ENCODE measurements at places on chromosomes 7 and 10. TPM values are rescaled to one million over a fixed set of nuclear protein-coding genes. Genes with fewer than 3 reads are reported as not detected.

DNA sequence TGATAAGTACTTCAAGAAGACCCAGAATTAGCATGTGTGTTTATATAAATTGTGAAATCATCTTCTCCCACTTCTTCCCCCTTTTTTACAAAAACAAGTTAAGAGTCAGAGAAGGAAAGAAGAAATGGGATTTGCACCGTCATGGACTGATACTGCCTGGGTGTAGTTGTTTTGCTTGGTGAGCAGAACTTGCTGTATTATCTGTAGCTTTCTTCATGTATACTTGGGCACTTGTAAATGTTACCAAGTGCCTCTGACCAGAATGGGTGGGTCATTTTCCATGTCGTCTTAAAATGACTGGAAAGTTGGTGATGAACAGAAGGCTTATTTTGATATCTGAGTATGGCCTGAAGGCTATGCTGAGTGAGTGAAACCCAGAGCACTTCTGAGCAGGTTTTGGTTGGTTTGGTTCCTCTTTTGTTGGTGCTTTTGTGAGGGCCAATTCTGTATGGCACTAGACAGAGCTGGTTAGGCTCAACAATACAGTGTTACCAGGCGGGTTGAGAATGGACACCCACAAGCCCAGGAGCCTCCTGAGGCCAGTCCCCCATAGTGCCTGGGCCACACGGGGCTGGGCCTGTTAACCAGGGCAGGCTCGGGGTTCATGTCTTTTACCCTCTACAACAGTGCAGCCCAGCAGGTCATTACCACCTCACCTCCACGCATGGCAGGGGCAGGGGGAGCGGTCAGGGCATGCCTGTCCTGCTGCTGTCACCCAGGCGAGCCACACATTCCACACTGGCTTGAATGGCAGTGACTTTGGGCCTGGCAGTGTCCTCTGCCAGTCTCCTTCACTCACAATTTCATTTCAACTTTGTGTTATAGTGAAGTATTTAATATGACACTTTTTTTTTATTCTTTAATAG lies 115.1 kb downstream of the CCNY start:
- DNase-seq, result no peak

GRCh38 chr7:140697447-140698143 lies 1.1 kb downstream of the NDUFB2 start:
- no peak for DNase-seq

GLCCI1 gene
- 20.9 TPM for total RNA-seq

DNA sequence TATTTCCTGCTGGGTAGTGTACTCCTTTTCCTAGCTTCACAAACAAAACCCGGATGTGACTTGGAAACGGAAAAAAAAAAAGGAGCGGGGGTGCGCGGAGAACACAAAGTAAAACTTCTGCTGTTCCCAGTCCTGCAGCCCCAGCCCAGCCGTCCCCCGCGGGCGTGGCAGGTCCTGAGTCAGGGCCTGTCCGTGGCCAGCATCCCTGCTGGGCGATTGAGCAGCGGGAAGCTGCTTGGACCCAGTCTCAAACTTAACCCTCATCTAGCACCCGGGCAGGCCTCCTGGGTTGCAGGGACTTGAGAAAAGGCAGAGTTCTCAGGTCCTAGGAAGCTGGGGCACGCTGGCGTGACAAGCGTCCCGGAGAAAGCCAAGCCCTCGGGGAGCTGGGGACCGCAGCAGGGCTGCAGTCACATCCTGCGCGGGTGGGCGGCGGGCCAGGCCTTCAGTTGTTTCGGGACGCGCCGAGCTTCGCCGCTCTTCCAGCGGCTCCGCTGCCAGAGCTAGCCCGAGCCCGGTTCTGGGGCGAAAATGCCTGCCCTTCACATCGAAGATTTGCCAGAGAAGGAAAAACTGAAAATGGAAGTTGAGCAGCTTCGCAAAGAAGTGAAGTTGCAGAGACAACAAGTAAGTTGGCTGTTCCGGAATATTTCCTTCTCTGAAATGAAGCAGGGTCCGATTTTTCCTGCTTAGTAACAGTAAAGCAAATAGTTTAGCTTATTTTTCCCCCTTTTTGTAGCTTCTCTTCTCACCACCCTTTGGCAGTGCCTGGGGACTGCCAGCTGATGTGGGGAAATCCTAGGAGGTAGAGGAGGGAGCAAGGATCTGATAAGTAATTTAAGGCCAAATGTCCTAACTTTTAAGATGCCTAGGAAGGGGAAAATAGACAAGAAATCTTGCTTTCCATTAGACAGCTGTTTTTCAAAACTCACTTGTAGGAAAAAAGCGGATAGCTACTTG lies at the start of gene GNG11:
TSS of gene GNG11 (plus strand) at position 129 of the 960 bp plus-strand sequence. CDS start at position 532, 403 bp downstream.
- DNase-seq, result peak; percentile 43

DNA sequence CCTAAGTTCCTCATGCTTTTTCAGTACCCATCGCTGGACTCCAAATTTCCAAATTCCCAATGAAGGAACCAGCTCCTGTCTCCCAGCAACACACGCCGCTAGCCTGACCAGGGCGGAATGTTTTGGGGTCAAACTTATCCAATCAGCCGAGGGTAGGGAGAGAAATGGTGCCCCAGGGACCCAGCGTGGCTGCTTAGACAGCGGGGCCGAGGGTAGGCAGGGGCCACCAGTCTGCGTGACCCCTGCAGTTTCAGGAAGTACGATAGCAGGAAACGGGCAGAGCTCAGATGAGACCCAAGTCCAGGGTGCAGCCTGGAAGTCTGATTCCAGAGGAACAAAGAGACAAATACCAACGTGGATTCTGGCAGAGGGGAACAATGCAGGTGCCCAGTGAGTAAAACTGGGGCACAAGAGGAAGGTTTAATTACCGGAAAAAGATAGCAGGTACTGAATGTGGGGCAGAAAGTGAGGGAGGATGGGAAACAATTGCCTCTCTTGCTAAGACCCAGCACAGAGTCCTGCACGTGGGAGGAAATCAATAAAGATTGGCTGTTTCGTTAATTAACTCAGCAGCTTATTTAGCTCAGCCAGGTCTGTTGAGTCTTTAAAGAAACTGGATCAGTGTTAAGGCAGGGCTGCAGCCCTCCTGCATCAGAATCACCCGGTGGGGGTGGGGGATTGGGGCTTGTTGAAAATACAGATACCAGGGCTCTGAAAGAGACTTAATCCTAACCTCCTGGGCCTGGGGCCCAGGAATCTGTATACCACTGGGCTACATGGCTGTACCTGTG lies 50.4 kb upstream of the NFE2L3 start:
- DNase-seq, result no peak

NPC1L1 gene
- 0.14 TPM for total RNA-seq

DNA sequence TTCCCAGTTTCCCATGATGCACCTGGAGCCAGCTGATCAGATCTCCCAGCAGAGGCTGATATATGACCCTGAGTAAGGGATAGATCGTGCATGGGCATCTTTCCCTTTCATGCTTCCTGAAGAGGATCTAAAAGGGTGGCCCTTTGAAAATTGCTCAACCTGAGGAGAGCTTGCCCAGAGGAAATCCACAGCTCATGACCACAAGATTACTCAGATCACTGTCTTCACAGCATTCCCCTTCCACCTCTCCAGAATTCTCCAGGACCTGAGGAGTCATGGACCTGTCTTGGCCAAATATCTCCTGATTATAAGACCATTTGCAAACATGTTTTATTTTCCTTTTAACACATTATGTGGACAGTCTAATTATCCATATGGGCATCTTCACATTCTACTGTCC lies 328.1 kb downstream of the LHFPL3 start:
- no peak for DNase-seq

- DNase-seq, result no peak
These were observed 20.4 kb downstream of the CCDC71L start for GRCh38 chr7:106640368-106641141.

CALN1 gene
- total RNA-seq, result not detected

- no peak for DNase-seq
These were observed 211.9 kb downstream of the CXCL12 start for GRCh38 chr10:44172883-44173607.

- no peak for DNase-seq
These were observed 25.3 kb upstream of the NEBL start for GRCh38 chr10:20922451-20922850.

DNA sequence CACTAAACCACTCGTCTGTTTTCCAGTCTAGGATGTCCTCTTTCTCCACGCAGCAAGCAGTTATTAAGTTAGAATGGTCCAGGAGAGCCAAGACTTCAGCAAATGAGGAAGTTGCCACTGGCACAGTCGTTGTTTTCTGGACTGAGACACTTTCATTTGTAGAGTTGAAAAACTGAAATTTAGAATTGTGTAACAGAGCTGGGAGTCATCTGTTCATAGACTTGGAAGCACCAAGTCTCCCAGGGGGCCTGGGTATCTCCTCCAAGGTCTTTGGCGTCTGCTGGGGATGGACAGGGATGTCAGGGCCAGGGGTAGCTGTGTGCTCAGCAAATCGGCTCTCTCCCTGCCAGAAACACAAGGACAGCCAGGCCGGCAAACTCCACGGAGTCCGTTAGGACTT lies 208.4 kb downstream of the FANK1 start:
- no peak for DNase-seq

DNA sequence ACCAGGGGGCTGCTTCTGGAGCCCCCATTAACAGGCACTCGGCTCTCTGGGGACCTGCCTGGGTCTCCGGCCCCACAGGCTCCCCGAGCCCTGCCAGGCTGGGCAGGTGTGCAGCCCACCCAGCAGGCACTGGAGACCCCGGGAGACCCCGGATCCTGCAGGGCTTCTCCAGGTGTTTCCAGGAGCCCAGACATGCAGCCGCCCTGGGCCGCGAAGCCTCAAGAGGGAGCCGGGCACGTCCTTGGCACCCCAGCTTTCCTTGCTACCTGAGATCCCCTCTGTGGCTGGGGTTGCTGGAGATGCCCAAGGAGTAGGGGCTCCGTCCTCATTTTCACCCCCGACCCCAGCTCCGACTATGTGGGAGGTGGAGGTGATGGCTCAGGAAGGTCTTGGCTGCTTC lies 7.7 kb upstream of the AMZ1 start:
- DNase-seq, result no peak

CREB5 gene
- total RNA-seq, result not detected

AKR1C2 gene
- not detected for total RNA-seq

DDC gene
- total RNA-seq, result 0.43 TPM

GRCh38 chr10:74206746-74207145 lies 55.7 kb downstream of the ADK start:
- DNase-seq, result no peak

GRCh38 chr7:143504937-143505297 lies 27.2 kb downstream of the TAS2R41 start:
- DNase-seq, result no peak

- DNase-seq, result no peak
These were observed 4.8 kb downstream of the IDE start for GRCh38 chr10:92569071-92569470.

CXCL12 gene
- total RNA-seq, result not detected

GRCh38 chr10:108598831-108599230 lies 1324.5 kb downstream of the XPNPEP1 start:
- DNase-seq, result no peak

DNA sequence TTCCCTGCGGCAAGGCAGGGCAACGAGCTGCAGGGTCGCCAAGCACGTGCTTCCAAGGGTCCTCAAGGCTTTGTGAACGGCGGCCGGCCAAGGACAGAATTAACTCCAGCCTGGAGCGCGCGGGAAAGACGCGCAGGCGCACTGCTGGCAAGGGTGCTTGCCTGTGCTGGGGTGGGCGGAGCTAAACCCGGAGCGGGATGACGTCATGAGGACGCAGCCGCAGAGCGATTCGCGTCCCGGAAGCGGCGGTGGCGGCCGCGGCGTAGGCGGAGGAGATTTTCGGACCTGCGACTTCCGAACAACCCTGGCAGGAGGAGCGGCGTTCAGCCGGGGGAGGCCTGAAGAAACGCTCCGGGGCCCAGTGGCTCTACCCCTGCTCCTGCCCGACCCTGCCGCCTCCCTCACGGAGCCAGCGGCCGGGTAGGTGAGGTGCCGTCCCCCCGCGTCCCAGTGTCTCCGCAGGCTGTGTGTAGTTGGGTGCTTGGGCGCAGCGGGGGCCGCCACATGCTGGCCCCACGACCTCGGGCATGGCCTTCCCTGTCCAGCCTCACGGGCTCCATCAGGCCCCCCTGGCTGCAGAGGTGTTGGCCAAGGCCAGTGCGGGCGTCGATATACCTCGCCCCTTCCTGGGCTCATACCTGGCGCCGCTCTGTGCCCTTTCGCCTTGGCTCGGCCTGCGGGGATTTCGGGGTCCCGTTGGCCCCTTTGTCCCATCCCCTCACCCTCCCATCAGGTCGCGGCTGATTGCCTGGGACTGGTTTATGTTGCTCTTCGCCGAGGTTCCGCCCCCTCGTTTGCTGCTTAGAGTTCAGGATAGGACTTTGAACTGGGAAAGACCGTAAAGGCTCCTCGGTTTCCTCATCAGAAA lies at the start of gene ZFYVE27:
TSS of gene ZFYVE27 (plus strand) at position 227 of the 868 bp plus-strand sequence. CDS start 1,350 bp downstream, outside the sequence.
- peak; percentile 96 for DNase-seq

RSU1 gene
- 52.0 TPM for total RNA-seq

- DNase-seq, result no peak
These were observed 34.8 kb downstream of the MGMT start for GRCh38 chr10:129501652-129502436.

CHAT gene
- total RNA-seq, result not detected

DNA sequence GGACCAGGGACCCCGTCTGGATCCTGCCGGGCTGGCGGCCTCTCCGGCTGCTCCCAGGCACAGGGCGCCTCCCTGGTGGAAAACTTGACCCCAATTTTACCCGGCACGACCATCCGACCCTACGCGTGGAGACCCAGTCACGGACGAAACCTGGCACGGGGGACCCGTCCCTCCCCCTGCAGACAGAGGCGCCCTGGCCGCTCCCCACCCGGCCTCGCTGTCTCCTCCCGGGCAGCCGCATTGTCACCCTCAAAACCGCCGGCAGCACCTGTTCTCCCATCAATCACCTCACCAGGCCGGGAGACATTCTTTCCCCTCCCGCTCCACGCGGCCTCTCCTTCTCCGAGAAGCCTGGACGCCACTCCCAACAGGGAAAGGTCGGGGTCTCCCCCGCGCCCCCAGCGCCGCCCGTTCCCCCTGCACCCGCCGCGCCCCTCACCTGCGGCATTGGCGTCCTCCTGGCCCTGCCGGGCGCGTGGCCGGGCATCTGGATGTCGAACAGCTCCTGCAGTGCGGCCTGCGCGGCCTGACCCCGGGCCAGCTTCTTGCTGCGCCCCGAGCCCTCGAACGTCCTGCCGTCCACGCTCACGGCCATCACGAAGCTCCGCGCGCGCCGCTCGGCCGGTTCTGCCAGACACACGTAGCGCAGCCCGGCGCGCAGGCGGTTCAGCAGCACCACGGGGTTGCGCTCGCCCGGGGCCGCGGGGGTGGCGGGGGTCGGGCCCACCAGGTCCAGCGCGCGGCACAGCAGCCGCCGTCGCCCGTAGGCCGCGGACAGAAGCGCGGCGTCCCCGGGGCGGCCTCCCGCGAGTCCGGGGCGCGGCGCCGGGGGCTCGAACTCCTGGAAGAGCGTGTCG lies 306.6 kb downstream of the WDR37 start:
- no peak for DNase-seq
